ENCODE measurements at places on chromosomes 1 and 21.

GRCh38 chr1:78304341-78304740 is 186.4 kb upstream of the PTGFR start:
- no peak for DNase-seq

DNA sequence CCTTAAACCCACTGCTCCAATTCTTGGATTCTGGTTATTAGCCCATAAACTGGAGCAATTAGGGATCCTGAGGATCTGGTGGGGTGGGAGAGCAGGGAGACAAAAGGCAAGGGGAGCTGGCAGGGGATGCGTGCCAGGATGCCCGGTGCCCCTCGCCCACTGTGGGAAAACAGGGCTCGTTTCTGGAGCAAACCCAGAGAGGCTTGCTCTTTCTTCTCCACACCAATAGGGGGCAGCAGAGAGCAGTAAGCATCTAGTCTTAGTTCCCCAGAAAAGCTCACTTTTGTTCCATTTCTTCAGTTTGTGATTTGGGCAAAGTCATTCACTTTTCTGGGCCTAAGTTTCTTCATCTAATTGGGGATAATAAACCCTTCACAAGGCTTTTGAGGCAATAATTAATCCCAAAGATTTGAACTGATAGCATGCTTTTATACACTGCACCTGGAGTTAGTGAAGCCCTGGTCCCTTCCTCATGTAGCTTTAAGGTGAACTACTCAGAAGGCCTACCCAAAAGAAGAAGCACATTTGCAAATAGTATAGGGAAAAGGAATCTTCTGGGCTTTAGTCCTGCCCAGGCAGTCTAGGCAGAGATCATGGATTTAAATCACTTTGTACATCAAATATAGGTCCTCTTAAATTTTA is 160.6 kb upstream of the USP24 start:
- DNase-seq, result no peak

DNA sequence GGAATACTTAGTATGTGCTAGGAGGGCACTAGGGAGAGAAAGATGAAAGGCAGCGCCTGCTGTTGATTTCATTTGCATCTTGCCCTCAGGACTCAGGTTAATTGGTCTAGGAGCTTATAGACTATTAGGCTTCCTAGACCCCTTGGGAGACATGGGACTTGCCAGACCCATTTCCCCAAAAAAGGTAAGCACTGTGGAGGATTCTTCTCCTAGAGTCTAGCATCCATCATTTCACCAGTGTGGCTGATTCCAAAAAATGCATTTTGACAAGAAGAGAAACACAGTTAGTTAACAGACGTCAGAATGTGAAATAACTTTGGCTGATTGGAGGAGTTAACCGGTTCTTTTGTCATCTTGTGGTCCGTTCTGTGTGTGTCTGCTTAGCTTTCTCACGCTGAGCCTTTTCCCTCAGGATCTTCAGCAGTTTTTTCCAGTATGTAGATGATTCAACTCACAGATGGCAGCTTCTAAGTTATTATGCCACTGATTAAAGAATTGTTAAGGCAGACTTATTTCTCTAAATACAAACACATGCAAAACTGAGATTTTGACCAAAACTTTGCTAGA is 108.8 kb downstream of the KIF26B start:
- no peak for DNase-seq

DNA sequence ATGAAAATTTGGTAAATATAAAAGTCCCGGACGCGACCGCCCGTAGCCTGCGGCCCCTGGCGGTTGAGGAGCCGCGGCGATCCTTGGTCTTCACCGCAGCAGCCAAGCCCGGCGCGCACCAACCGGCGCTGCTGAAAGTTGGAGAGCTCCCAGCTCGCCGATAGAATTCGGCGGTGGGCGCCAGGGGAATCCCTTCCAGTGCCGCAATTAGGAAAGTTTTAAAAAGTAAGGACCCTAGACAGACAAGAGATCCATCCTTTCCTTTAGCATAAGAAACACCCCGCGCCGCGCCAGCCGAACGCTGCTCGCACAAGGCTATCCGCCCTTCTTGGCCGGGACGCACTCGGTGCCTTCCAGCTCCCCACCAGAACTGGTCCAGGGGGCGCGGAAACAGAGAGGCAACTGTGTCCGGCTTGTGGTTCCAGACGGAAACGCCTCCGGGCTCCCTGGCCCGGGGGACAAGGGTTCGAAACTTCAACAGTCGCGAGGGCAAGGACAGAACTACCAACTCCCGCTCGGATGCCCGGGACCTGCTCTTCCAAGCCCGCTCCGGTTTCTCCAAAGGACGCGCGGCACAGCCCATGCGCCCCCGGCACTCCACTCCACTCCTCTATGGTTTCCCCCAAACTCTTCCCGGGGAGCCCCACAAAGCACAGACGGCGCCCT is 1.7 kb downstream of the FAM78B start:
- peak; percentile 69 for DNase-seq

DNA sequence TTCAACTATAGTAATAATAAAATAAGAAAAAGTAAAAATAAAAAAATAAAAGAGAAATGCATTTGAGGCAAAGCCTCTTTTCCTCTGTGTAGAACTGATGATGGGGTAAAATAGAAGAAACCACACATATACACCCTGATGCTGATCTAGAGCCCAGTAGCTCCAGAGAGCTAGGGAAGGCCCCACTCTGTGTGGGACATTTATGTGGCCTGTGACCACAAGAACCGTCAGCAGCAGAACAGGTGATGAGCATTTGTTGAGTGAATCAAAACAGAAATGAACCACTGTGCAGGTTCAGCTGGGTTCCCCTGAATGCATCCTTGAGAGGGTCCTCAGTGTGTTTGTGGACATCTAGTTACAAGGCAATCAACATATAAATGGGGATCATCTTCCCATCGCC is 221.8 kb upstream of the HOOK1 start:
- DNase-seq, result no peak

DNA sequence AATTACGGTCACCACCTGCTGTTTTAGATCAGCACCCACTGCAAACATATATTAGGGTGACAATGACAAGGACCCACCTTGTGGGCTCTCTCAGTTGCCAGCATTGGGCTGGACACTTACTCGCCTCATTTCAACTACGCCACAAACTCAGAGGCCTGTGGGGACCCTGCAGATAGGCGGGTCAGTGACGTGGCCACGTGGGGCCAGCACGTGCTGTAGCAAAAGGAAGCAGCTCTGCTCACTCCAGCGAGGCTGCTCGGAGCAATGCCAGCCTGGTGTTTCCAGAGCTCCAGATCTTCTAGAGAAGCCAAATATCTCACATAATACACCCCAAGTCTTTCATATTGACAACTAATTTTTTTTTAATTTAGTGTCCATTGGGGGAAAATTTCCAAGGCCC is 76.7 kb upstream of the TMEM51 start:
- no peak for DNase-seq

DNA sequence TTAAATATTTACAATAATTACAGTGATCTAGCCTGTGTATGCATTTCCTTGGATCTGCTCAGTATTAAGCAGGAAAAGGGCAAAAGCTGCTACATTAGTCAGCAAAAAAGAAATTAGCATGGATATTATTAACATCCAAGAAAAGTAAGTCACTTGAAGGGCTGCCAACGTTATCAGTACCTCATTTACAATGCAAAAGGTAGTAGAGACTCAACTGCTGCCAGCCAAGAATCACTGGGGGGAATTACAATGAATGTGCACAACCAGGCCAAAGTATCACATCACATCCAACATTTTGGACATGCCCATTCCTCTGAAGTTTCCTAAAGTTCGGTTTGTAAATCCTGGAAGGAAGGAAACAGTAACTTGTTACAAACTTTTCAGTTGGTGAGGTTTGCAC is 1.9 kb downstream of the CNN3 start:
- no peak for DNase-seq

- no peak for DNase-seq
Observed at GRCh38 chr1:151611288-151611790, 511 bp upstream of the SNX27 start.

GRCh38 chr1:208717525-208717924 is 473.3 kb upstream of the PLXNA2 start:
- DNase-seq, result no peak

DNA sequence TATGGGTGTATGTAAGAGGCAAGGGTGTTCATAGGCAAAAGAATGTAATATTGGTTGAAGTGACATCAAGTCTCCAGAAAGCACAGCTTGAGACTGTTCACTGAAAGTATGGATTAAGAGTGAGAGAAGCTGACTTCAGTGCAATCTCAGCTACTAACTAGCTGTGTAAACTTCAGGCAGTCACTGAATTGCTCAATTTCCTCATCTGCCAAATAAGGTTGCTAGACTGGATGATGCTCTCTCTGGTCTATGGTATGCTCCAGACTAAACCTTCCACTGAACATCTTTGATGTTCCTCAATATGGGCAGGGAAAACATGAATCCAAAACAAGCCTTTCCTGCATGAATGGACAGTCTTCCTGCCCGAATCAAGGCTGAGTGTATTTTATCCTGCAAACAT is 111.8 kb upstream of the USH2A start:
- DNase-seq, result no peak

- no peak for DNase-seq
Observed at GRCh38 chr1:172674831-172675613, 16.1 kb downstream of the FASLG start.

GRCh38 chr1:26717017-26717491 is 21.2 kb downstream of the ARID1A start:
- no peak for DNase-seq

DNA sequence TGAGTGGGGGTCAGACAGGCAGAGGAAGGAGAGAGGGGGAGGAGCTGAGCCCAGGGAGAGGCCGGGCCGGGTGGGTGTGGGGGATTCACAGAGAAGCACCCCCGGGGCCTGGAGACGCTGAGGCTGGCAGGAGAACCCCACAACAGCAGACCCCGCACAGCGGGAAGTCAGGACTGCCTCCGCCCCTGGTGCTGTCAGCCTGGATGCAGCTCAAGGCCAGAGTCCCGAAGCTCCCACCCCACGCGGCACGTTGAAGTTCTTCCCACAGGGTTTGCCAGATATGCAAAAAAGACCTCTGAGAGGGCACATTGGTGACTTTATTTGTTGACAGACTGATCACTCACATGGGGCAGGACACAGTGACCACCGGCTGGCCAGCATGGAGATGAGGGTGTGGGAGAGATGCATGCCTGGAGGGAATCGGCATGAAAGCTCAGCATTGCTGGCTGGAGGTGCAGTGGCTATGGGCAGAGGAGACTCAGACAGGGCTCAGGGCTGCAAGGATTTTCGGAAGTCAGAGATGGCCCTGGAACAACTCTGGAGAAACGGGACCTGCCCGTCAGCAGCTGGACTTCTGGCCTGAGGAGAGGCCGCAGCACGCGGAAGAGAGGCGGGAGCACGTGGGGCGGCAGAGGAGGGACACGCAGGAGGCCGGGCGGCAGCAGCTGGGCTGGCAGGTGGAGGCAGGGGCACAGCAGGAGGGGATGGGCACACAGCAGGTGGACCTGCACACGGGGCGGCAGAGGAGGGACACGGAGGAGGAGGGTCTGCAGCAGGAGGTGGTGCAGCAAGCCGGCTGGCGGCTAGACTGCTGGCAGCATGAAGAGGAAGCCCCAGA is 885 bp downstream of the KRTAP10-3 start:
- no peak for DNase-seq

DNA sequence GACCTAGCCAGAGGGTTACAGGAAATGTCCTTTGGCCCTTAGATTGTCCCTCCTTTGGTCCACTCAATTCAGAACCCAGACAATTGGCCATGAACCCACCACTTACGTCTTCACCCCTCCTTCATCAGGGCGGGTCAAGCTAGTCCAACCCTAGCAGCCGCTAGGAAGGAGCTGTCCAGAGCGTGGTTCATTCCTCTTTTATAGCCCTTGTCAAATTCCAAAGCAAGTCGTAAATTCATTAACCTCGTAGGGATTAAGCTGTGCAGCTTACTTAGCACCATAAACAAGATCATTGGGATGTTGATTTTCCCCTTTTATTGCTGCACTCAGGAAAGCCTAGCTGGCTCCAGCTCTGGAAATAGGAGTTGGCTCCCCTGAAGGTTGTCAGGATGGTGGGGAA is 90.1 kb downstream of the TMEM53 start:
- DNase-seq, result no peak

DNA sequence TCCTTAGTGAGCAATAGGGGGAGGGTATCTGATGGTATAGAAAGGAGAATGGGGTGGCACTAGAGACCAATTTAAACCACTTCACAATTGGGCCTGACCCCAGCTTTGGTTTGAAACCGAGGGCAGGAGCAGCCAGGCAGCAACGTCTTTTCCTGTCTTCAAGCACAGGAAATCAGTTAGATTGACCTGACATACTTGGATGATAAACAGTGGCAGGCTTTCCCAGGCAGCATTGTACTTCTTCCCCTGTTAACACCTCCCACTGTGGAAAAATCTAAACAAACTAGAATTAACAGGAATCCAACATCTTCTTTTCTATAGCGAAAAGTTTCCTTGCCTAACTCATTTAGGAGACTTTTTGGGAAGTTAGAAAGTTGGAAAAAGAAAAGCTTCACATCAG is 40.6 kb downstream of the SELL start:
- no peak for DNase-seq

- DNase-seq, result no peak
Observed at GRCh38 chr21:45169682-45170081, 95.3 kb downstream of the ADARB1 start.

GRCh38 chr21:39938086-39938625 is 70.9 kb downstream of the PCP4 start:
- DNase-seq, result no peak

DNA sequence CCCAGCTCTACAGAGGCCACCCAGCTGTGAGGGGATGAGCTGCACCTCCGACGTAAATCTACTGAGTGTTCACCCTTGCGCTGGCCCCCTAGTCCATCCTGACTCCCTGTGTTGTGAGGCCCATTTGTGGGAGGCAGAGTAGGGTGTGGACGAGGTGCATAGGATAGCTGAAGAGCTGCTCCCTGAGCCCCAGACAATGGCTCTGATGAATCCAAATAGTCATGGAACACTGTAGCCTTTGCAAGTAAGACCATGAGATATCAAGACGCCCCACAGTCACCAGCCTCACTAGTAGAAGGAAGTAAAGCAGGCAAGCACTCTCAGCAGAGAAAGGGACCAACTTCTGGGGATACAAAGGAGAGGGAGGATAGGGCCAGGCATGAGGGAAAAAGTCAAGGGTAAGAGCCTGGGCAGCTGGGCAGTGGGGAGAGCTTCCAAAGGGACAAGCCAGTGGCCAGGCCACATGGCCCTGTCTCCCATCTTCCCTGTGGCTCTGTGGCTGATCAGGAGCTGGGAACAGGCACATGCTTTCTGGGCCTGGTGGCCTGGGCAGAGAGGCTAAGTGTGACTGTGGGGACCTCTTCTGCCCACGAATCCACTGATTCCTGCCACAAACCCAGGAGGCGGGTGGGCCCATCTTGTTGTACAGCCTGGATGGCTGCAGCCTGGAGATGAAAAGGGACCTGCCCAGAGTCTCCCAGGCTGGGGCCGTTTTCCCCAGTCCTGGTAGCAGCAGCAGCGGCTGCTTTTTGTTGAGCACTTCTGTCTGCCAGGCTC is 55.5 kb upstream of the EPS8L3 start:
- DNase-seq, result no peak

DNA sequence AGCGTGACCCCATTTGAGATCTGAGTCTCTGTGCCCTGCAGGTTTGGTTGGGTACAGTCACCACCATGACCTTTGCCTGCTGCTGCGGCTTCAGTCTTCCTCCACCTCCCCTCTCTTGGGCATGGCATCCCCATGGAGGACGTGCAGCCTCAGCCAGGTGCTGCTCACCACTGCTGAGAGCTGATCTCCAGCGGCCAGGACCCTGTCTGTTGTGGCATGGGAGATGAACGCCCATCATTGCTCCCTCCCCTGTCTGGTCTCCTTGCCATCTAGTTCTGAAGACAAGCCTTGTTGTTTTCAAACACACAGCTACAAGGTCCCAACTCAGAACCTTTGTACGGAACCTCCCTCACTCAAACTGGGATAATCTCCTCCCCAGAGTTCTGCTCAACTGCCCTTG is 19.2 kb upstream of the PKP1 start:
- DNase-seq, result no peak

Data from left hindlimb (tissue), 1 donor.